ENCODE measurements at places on chromosomes 5 and 9.

DNA sequence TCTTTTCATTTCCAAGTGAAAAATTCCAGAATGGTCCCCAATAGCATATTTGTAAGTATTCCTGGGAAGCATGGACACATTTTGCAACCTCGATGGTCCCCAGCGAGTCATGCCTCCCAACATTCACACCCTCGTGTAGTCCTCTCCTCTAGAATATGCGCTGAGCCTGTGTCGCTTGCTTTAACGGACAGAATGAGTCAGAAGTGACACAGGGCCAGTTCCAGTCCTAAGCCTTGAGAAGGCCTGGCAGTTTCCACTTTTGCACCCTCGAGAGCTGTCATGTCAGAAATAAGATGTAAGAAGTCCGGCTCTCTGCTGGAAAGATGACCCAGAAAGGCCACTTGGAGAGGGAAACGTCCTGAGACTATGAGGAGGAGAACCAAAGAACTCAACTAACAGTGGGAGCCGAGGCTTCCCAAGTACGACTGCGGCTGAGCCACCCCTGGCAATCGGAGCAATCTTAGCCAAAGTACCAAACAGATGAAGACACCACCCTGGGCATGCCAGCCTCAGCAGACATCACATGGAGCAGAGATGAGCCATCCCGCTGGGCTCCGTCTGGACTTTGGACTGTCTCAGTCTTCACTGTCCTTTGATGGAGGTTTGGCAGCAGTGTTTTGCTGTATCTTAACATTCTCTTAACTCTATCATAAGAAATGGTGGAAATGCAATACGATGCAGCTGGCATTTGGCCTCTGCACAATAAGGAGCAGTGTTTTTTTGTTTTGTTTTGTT lies 42.6 kb upstream of the GFPT2 start:
- DNase-seq, result no peak

- no peak for DNase-seq
These were observed 400.0 kb downstream of the KIAA0825 start for GRCh38 chr5:94218374-94218773.

DNA sequence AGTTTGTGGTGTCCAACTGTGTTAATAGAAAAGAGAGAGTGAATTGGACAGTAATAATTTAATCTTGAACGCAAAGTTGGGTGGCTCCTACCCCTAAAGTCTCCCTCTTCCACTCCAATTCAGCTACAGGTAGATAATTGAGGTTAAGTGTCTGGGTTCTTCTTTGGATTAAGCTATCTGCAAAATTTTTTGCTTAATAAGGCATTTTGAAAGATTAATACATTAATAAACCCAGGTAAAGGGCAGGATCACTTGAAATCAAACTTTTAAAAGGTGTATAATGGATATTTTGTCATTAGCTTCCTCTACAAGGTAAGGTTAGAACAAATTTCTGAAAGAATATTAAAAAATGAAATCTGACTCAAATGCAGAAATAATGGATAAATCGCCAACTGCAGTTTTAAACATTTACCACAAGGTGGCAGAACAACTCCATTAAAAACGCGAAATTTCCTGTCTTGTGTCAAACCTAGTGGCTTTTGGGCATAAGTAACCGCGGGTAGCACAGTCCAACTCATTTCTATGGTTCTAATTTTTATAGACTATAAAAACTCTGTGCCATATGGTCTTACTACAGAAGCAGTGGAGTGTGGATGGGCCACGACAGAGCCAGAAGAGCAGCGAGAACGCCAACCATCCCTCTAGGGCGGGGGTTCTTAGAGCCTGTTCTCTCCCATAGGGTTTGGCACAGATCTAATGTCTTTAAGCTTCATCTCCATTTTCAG lies 276.5 kb downstream of the ARHGEF28 start:
- DNase-seq, result peak; percentile 30

GRCh38 chr5:142789206-142789605 lies 19.0 kb downstream of the ARHGAP26 start:
- no peak for DNase-seq

DNA sequence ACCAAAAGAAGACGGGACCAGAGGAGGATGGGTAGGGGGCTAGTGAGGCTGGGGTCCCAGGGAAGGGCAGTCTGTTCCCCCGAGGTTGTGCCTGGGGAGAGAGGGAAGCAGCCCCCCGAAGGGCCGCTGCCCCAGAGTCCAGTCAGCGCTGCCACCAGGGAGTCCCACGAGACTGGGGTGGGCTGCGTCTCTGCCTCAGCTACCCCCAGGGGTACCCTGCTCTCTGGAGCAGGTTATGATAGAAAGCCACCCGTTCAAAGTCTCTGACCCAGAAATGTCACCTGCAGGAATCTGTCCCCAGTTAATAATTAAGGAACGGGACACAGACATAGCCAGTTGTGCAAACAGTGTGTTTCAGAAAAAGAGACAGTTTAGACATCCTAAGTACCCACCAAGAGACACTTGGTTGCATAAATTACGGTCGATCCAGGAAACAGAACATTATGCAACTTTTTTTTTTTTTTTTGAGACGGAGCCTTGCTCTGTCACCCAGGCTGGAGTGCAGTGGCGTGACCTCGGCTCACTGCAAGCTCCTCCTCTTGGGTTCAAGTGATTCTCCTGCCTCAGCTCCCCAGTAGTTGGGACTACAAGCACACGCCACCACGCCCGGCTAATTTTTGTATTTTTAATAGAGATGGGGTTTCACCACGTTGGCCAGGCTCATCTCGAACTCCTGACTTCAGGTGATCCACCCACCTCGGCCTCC lies 10.7 kb upstream of the AGPAT2 start:
- no peak for DNase-seq

DNA sequence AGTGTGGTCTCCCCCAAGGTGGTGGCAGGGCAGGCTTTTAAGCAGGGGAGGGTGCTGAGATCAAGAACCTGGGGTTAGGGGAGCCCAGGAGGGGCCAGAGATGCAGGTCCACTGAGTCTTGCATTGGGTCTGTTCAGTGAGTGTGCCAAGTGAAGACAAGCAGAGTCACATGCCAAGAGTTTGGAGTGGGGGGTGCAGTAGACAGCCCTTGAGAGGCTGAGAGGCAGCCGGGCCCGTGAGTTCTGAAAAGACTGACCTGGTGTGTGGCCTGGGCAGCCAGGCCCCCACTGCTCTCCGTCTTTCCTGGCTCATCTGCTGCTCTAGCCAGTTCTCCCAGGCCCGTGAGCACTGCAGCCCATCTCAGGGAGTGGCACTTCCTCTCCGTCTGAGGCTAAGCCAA lies 120.0 kb downstream of the DAB2IP start:
- no peak for DNase-seq

DNA sequence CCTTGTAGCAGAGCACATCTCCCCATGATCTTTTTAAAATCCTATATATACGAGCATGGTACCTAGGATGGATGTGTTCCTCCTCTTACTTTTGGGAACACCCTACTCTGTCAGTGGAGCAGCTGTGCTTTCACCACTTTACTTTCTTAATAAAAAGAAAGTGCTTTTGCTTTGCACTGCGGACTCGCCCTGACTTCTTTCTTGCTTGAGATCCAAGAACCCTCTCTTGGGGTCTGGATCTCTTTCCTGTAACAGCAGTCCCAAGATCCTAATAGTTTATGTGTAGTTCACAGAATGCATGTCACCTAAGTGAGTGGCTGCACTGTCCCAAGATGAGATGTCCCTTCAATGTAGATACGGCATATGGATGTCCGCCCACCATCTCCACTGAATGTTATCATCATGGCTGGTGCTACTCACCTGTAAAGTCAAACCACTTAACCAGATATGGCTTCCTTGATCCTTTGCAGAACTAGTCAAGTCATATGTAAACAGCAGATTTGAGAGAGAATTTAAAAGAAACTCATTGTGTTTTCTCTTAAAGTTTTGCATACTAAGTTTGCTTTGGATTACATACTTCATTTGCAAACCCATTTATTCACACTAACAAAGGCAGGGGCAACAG lies 1.9 kb downstream of the FGF1 start:
- no peak for DNase-seq

DNA sequence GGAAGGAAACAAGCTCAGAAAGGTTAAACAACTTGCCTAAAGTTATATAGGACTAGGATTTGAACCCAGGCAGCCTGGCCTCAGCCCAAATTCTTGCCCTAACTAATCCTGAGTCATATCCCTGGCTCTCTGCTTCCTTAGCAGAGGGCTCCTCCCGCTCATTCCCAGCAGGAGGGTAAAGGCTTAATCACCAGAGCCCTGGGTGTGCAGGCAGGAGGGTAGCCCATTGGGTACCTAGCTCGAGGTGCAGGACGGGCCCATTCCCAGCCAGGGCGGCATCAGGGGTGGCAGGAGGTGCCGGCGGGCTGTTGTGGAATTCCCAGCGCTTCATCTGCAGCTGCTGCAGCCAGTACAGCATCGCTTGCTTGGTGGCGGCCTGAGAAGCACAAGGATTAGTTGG lies 3.9 kb downstream of the TBC1D2 start:
- DNase-seq, result no peak

DNA sequence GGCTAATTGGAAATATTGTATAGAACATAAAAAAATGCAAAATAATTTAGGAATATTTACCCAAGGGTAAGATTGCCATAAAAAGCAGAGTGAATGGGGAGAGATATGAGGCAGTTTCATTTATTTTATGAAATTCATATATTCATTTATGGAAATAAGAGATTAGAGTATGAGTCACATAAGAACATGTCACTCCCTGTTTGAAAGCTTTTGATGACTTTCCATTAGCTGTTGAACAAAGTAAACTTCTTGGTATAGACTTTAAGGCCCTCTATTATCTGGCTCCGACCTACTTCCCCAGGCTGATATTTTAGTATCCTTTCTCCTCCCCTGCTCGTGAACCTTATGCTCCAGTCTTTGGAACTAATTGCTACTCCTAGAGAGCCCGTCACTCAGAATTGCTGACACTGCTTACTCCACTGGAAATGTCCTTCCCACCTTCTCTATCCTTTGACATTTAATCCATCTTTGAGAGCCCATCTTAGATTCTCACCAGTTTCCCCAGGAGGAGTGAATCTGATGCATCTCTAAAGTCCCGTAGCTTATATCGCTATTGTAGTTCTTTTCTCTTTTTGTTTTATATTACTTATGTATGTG lies 8.9 kb upstream of the ACTBL2 start:
- no peak for DNase-seq

DNA sequence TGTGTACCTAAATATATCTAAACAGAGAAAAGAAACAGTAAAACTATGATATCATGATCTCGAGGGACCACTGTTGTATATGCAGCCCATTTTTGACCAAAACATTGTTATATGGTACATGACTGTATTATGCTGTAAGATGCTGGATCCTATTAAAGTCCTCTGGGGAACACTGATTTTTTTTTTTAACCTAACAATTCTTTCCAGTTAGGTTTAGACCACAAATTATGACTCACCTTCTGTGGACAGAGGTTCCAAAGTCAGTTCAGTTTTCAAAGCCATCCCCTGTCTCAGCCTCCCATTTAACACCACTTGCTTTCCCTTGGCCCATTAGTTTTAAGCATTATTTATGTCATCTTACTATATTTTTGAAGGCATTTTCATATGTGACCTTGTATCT lies 27.1 kb downstream of the TRMO start:
- no peak for DNase-seq

GRCh38 chr5:179265514-179266290 lies 79.6 kb downstream of the ADAMTS2 start:
- DNase-seq, result no peak

- DNase-seq, result peak; percentile 43
These were observed 51.7 kb downstream of the SHB start for GRCh38 chr9:38017149-38017884.

DNA sequence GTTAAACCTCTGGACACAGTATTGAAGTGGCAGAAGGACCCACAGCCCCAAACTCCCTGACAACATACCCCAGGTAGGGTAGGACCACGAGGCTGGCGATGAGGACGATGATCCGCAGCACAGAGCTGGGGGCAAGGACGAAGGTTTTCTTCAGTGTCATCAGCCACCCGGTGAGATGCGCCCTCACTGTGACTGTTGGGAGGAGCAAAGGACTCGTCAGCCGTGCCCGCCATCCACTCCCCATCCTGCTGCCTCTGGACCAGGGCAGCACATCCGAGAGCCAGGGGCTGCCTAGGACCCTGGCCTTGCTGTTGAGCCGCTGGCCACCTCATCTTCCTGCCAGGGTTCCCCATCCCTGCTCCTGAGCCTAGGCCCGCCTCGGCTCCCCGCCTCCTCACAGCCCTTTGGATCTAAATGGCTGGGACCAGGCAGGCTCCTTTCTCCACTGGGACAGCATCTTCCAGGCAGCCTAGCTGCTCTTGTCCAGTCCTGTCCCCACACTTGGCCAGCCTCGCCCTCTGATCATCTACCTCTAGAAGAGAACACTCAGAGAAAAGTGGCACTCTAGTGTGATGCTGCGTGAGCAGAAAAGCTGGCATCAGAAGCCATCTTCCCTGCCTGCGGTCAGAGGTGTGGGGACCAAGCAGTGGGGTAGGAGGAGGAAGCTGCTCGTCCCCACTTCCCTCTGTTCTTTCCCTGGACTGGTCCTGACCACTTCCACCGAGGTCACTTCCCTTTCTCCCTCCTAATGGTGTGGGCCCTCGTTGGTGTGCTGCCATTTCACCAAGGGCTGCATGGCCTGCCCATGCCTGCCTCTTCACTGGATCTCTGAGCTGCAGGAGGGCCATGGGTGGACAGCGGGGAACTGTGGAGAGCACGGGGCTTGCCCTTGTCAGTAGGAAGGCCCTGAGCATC lies 49.2 kb downstream of the OTULIN start:
- no peak for DNase-seq

- DNase-seq, result no peak
These were observed 151.8 kb upstream of the ADRA1B start for GRCh38 chr5:159764283-159765134.

DNA sequence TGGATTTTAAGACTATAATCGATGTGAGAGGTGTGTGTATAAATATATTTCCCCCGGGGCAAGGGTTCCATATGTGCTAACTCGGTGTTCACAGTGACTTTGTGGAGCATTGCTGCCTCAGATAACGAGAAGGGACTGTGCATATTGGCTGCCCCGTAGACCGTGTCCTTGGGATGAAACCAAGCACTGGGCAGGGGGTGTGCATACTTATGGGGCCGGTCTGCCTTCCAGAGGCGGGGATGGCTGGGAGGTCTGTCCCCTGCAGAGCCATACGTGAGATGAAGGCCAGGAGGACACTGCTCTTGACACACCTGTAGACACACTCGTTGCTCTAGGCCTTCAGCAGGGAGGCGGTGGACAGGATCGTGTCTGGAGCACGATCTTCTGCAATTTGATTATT lies 56.0 kb upstream of the ZNF354A start:
- no peak for DNase-seq

- DNase-seq, result no peak
These were observed 29.7 kb downstream of the CNTFR start for GRCh38 chr9:34559624-34560455.
